ENCODE measurements at places on chromosomes 6 and 20.

GRCh38 chr6:28985462-28986164, 19.5 kb downstream of the ZNF311 start:
- peak; percentile 98 for DNase-seq

DNA sequence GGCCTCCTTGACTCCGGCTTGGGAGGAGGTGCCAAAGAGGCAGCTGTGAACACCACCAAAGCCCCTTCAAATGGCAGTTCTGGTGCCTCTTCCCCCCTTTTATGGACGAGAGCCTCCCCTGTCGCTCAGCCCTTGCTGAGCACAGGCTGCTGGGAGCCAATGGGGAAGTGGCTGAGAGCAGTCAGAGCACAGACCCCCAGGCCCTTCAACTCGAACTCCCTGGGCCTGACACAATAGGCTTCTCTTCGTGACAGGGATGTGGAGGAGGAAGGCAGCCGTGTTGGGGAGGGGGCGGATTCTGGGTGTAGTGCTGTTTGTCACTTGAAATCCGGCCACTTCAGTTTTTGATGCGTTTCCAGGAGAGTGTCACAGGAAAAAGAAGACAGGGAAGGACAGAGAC, at the start of gene PDYN:
PDYN (minus strand) TSS at position 73 of the 400 bp plus-strand sequence. CDS start 10,974 bp downstream, outside the sequence.
- no peak for DNase-seq

DNA sequence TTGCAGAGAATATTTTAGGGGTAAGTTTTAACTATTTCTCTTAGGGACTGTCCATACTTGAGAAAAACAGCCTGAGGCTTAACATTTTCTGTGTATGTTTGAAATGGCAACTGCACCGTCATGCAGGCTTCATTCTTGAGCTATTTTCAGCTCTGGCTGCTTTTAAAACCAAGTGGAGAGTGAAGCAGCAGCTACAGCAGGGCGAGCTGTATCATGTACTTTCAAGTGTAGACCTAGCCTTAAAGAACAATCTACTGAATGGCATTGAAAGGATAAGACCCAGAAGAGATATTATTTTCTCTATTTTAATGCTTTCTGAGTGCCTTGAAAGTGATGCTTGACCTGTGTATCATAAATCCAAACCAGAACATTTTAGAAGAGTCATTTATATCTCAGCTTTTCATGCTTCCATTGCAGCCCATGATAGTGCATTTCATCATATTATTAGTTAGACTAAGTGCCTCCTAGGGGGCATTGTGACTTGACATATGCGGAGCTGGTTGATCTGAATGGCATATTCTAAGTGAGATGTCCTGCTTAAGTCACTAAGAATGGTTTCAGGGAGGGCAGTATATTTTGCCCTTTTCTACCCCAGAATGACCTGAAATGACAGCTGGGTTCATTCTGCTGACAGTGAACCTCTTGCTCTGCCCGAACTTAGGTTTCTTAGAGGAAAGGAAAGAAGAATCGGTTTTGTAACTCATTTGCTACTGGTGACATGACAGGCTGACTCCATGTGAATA, 85.3 kb downstream of the NKAIN2 start:
- DNase-seq = no peak

DNA sequence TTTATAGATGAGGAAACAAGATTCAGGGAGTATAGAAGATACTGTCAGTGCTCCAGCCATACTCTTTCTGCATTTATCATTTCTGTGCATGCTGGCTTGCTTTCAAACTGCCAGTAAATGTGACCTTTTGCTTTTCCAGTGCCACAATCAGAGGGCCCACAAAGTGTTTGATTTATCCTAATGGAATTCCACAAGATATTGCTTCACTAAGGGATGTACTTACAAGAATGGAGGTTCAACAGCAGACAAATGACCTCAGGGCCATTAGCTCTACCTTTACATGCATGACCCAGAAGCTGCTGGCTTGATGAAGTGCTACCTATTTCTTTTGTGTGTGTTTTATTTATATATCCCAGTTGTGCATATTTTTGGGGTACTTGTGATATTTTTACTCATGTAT, 171.5 kb upstream of the GRIK2 start:
- no peak for DNase-seq

- DNase-seq = peak; percentile 54
Observed at GRCh38 chr20:24337069-24337468, 132.4 kb upstream of the SYNDIG1 start.

GRCh38 chr6:106692112-106692818, 62.9 kb downstream of the QRSL1 start:
- peak; percentile 52 for DNase-seq

DNA sequence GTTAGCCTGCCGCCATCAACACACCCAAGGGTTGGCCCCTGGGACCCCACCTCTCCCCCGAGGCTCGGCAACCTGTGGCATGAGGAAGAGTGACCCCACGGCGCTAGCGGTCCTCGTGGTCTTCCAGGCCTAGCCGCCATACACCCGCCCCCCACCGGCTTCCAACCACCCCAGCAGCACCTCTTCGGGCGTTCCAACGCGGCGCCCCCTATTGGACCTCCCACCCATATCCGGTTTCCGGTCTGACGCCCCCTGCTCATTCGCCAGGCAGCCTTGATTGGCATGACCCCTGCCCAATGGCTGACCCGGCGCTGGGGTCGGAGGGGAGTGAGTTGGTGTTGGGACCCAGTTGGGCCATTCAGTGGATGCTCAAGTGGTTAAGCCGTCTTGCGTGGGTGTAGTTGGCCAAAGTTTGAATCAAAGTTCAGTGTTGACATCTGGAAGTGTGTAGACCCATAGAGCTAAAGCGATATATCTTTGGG, at the start of gene GNAS-AS1:
GNAS-AS1 (minus strand) TSS at position 210 of the 482 bp plus-strand sequence.
- DNase-seq = peak; percentile 92

DNA sequence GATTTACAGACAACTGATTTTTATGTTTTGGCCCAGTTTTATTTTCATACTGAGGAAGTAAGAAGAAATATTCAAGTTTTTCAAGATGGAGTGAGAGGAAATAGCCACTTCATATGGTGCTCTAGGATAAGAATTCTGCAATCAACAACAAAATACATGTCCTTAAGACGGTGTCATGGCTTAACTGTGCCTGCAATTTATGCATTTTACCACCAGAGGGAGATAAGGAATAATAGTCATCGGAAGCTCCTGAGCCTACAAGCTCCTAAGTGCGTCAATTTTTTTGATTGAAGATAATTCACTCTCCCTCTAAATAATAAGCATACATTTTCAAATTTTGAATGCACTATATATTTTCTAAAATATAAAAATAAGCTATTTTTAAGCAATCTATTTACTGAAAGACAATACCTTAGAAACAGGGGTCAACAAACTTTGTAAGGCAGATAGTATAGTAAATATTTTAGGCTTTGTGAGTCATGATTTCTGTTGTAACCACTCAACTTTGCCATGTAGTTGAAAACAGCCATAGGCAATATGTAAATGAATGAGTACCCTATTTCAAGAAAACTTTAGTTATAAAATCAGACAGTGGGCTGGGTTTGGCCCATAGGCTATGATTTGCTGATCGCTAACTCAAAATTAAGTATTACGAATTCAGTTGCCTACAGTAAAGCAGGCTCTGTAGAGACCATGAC, 230.9 kb upstream of the DTNBP1 start:
- no peak for DNase-seq

DNA sequence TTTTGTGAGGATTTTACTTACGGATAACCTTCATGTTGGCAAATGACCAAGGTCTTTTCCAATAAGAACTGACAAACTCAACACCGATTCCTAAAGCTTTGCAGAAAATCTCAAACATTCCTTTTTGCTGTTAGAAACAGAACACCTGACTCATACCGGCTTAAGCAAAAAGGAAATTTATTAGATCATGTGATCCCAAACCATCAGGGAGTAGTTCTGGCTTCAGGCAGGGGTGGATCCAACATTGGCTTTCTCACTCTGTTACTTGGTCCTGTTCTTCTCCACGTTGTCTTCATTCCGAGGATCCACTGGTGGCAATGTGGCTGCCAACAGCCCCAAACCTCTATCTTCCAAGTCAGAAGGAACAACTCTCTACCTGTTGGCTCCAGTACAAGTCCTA, 95.9 kb upstream of the PMEPA1 start:
- DNase-seq = no peak

- DNase-seq = no peak
Observed at GRCh38 chr20:51512645-51513044, 29.9 kb downstream of the NFATC2 start.

DNA sequence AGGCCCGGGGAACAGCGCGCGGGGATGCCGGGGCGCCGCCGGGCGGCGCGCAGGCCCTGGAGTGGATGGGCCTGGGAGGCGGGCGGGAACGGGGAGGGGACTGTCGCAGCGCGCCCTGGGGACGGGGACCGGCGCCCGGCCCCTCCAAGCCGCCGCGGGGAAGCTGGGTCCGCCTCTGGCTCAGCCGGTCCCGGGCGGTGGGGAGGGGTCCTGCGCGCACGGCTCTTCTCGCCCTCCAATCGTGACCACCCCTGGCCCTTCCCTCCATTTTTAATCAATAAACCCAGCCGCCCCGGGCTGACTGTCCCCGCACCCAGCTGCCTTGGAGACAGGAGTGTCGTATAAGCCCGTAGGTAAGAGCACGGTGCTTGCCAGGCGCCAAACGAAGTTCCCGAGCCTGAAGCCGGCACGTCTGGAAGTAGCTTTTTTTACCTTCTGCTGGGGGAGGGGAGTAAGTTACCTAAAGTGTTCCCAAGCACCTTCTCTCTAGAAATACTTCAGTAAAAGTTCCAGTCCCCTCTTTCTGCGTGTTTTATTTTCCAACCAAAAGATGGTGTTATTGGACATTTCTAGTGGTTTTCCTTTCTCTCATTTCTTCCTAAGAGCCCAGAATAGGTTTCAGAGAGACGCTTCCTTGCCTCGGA, 780 bp upstream of the TAF4 start:
- DNase-seq = peak; percentile 18

DNA sequence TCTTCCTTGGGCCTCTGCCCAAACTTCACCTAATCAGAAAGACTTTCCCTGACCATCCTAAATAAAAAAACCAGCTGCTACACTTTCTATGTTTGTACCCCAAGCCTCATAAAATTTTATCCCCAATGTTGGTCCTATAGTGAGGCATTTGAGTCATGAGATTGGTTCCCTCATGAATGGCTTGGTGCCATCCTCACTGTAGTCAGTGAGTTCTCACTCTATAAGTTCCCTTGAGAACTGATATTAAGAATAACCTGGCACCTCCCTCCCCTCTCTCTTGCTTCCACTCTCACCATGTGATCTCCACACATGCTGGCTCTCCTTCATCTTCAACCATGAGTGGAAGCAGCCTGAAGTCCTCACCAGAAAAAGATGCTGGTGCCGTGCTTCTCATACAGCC, 316.9 kb upstream of the PRDM1 start:
- no peak for DNase-seq

DNA sequence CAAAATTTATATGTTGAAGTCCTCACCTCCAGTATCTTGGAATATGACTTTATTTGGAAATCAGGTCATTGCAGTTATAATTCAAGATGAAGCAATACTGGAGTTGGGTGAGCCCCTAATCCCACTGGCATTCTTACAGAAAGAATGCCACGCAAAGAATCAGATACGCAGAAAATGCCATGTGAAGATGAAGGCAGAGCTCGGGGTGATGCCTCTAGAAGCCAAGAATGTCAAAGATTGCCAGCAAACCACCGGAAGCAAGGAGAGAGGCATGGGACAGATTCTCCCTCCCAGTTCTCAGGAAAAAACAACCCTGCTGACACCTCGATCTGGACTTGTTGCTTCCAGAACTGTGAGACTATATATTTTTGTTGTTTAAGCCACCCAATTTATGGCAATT, 273.4 kb upstream of the CITED2 start:
- no peak for DNase-seq

DNA sequence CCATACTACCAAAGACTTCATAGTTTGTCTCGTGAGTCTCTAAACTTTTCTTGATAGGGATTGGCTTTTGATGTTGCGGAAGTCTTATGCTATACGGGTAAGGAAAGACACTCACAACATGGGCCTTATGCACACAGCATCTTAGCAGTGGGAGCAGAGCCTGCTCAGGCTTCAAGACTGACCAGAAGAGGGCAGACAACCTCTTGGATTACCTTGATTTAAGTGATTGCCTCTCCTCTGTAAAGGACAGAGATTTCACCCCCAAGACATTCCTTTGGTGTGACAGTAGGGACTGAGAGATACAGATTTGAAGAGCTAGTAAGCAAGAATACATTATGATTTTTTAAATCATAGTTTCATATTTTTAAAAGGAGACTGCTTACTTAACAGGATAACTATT, 71.0 kb upstream of the SAMD3 start:
- DNase-seq = peak; percentile 77

DNA sequence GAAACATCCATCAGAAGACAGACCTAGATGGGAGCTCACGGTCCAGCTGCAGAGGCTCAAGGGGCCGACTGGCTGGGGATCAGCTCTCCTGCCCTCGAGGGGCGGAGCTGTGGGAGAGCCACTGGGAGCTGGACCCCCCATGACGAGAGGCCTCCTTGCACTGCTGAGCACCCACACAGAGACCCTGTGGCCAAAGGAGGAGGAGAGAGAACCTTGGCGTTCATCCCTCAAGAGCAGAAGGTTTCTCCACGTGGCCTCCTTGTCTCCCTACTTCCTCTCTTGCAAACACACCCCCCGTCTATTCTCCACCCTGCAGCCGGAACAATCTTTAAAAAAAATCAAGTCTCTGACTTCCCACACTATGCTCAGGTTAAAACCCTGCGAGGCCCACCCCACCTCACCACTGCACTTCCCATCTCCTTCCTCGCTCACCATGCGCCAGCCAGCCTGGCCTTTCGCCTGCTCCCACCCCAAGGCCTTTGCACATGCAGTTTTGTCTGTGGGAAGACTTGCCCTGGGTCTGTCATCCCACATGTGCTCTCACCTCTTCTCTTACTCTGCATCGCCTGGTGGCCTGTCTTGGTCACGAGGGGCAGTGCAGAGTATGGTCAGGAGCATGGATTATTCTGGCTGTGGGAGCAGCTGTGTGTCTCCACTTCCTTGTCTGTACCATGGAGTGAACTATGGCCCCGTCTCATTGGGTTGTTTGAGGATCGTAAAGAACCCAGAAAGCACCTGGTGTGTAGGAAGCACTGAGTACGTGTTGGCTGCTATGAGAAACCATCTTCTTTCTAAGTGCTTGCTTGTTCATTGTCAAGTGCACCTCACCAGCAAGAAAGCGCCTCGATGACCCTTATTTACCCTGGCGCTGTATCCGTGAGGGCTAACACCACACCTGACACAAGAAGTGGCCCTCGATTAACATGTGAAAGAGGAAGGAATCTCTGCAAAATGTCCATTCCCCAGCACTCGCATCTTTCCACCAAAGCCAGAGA, 32.9 kb downstream of the PMEPA1 start:
- no peak for DNase-seq

GRCh38 chr6:131968656-131969055, 17.5 kb upstream of the CCN2 start:
- DNase-seq = no peak

DNA sequence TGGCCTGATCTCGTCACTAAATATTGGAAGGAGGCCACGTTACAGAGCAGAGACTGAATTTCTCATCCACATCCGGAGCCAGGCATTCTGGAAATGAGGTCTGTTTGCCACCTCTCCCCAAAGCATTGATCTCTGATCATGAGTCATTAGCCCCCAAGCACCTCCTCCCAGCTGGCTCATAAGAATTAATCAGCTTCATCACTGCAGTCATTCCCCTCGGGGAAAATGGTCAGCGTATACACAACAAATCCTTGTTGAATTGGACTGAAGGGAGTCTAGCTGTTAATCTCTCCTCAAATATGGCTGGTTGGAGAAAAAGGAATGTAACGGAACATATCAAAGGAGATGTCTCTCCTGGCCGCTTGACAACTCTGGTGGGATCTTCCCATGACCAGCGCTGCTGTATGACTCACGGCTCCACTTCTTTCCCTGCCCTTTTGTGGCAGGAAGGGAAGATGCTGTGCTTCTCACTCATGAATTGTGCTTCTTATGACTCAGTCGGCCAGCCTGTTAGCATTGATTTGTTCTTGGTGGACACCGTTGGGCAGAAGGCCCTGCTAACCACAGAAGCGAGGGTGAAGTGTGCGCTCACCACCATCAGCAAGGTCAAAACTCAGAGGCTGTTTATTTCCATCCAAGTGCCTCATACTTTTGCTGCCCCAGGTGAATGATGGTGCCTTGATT, 76.7 kb downstream of the RNF182 start:
- peak; percentile 98 for DNase-seq

All from AG10803 (cell line).